ENCODE measurements at places on chromosomes 12 and 14.

DNA sequence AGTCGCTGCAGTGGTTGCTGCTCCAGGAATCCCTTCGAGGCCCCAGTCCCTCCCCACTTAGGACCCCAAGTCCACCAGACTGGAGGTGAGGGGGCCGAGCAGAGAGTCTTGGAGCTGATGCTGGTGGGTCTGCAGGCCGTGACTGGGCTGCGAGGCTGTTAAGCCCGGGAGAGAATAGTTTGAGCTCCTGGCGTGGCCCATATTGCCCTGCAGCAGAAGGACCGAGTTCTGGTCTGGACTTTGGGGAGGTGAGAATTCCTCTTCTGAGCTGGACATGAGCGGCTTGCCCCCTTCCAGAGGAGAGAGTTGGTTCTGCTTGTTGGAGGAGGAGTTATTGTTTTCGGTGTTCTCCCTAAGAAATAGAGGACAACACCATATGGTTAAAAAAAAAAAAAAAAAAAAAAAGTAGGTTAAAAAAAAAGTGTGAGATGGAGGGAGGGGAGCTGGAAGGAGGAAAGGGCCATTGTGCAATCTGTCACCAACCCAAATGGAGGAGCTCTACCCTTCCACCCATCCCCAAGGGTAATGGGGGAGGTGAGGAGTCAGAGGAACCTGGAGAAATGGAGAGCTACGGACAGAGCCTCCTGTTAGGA, 3.0 kb downstream of the SIX1 start:
- no peak overlapping the region for H3K27ac ChIP-seq
- DNase-seq: peak; percentile 29
- H3K4me3 ChIP-seq: no peak overlapping the region
- peaks cover 97% of the 10 kb centered on the region for H3K27me3 ChIP-seq
- no peaks in the 10 kb centered on the region for H3K36me3 ChIP-seq

- DNase-seq: no peak
- no peaks in the 10 kb centered on the region for H3K27me3 ChIP-seq
- no peaks in the 10 kb centered on the region for H3K4me1 ChIP-seq
- H3K27ac ChIP-seq: no peak overlapping the region
- H3K4me3 ChIP-seq: no peak overlapping the region
Measured at GRCh38 chr14:73269729-73270531, 32.6 kb downstream of the PAPLN start.

DNA sequence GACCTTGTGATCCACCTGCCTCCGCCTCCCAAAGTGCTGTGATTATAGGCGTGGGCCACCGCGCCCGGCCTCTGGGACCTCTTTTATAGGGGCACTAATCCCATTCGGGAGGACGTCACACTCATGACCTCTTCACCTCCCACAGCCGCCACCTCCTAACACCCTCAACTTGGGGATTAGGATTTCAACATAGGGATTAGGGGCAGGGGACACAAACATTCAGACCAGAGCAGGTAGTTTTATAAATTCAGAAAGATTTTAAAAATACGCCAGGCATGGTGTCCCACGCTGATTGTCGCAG, 49.4 kb downstream of the TPCN1 start:
- no peak for DNase-seq
- H3K27ac ChIP-seq: no peak overlapping the region
- H3K4me1 ChIP-seq: peaks cover 19% of the 10 kb centered on the region
- H3K27me3 ChIP-seq: no peaks in the 10 kb centered on the region

- peaks cover 7% of the 10 kb centered on the region for H3K4me1 ChIP-seq
- no peak for DNase-seq
- H3K27ac ChIP-seq: no peak overlapping the region
- H3K4me3 ChIP-seq: no peak overlapping the region
- H3K27me3 ChIP-seq: no peaks in the 10 kb centered on the region
Measured at GRCh38 chr14:66037361-66037760, 448.8 kb upstream of the CCDC196 start.

- H3K4me1 ChIP-seq: no peaks in the 10 kb centered on the region
- no peak for DNase-seq
- H3K36me3 ChIP-seq: peaks cover 10% of the 10 kb centered on the region
- H3K27ac ChIP-seq: no peak overlapping the region
Measured at GRCh38 chr12:24895612-24896011, 53.3 kb downstream of the BCAT1 start.

- peaks cover 32% of the 10 kb centered on the region for H3K27me3 ChIP-seq
- no peak overlapping the region for H3K27ac ChIP-seq
Measured at GRCh38 chr12:131051155-131051473, 97.4 kb downstream of the ADGRD1 start.

GRCh38 chr14:64554556-64554955, 4.8 kb downstream of the PPP1R36 start:
- H3K27me3 ChIP-seq: no peaks in the 10 kb centered on the region
- no peaks in the 10 kb centered on the region for H3K36me3 ChIP-seq
- no peak for DNase-seq
- H3K27ac ChIP-seq: no peak overlapping the region
- H3K4me3 ChIP-seq: peak overlapping the region; percentile 34

DNA sequence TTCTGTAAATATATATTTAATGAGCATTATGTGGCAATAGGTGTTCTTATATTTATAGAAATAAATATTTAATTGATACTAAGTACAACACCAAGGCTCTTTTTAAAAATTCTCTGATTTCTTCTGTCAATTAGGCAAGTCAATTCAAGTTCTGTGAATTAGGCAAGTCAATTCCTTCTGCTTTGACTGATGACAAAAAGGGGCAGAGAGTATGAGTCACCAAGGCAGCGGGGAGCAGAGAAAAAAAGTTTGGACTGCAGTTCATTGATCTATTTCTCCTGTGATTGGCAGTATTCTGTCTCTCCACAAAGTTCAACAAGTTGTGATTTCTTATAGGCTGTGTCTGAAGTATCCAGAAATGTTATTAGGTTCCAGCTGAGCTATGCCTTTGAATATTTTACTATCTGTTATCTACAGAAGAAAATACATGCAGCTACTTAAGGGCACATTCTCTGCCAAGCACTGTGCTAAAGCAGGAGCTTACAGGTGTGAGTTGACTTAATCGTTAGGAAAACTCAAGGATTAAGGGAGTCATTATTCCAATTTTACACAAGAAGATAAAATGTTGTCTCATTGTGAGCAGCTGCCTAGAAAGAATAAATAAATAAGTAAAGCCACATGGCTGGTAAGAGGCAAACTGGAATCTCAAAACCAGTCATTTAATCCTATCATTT, 206.4 kb upstream of the ALG10B start:
- H3K4me3 ChIP-seq: no peak overlapping the region
- no peaks in the 10 kb centered on the region for H3K36me3 ChIP-seq
- DNase-seq: no peak
- H3K27ac ChIP-seq: no peak overlapping the region
- no peaks in the 10 kb centered on the region for H3K27me3 ChIP-seq

- no peaks in the 10 kb centered on the region for H3K4me1 ChIP-seq
- H3K4me3 ChIP-seq: no peak overlapping the region
- H3K27ac ChIP-seq: no peak overlapping the region
- H3K36me3 ChIP-seq: no peaks in the 10 kb centered on the region
Measured at GRCh38 chr12:113500782-113501311, 29.2 kb upstream of the LHX5 start.

DNA sequence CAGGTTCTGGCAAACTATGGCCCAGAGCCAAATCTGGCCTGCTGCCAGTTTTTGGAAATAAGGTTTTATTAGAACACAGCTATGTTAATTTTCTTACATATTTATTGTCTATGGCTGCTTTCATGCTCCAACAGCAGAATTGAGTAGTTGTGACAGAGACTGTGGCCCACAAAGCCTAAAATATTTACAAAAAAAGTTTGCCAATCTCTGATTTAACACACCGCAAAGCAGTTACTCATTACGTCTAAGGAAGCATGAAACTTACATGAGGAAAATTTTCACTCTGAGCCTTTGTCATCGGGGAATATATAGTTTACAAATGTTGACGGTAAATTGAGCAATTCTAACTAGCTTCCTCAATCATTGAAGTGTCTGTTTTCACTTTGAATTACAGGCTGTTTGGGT, 96.5 kb downstream of the UNC79 start:
- H3K27ac ChIP-seq: no peak overlapping the region
- no peak for DNase-seq
- no peaks in the 10 kb centered on the region for H3K27me3 ChIP-seq
- H3K36me3 ChIP-seq: no peaks in the 10 kb centered on the region
- H3K4me1 ChIP-seq: no peaks in the 10 kb centered on the region

- H3K4me3 ChIP-seq: no peak overlapping the region
- H3K4me1 ChIP-seq: no peaks in the 10 kb centered on the region
- H3K27me3 ChIP-seq: no peaks in the 10 kb centered on the region
- no peak overlapping the region for H3K27ac ChIP-seq
Measured at GRCh38 chr12:15536446-15536845, 214.1 kb downstream of the PTPRO start.

DNA sequence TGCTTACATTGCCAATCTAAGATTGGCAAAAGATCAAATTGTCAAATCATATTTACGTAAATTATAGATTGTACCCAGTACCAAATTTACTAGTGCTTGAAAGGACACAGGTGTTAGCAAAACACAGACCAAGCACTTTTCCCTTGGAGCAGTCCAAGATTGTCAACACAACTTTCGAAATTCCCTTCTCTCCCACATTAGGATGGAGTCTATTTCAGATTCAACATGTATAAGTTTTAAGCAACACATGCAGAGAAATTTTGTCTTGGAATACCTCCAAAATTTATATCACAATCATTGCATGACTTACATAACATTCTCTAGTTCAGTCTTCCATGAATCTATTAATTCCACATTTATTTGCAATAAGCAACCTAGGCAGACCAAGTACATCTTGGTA, 74.9 kb upstream of the SLCO1C1 start:
- H3K36me3 ChIP-seq: no peaks in the 10 kb centered on the region
- DNase-seq: no peak
- no peak overlapping the region for H3K4me3 ChIP-seq
- no peaks in the 10 kb centered on the region for H3K27me3 ChIP-seq

- no peaks in the 10 kb centered on the region for H3K36me3 ChIP-seq
- no peaks in the 10 kb centered on the region for H3K27me3 ChIP-seq
- peaks cover 6% of the 10 kb centered on the region for H3K4me1 ChIP-seq
- no peak overlapping the region for H3K27ac ChIP-seq
- no peak for DNase-seq
Measured at GRCh38 chr12:122908915-122909314, 13.0 kb upstream of the VPS37B start.

DNA sequence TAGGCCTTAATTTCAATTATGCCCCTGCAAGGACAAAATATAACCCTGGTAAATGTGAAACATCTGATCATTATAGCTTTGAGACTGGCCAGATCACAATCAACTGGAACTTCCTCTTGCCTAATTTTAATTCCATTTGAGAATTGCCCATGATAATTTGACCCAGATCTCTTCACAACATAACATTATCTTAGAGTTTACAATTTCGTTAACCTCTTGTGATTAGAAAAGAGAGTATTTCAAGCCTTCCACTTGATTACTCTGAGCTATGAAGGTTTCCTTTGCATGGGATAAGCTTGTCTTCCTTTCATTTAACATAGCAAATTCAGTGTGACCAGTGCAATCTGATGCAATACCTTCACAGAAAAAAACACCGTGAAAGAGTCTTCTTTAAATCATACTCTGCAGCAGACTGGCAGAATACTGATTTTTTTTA, 143.6 kb downstream of the DUSP6 start:
- no peak for DNase-seq
- H3K4me1 ChIP-seq: peaks cover 32% of the 10 kb centered on the region
- H3K36me3 ChIP-seq: no peaks in the 10 kb centered on the region

GRCh38 chr12:40451661-40452060, 226.9 kb downstream of the LRRK2 start:
- no peak overlapping the region for H3K4me3 ChIP-seq
- DNase-seq: no peak
- H3K27ac ChIP-seq: no peak overlapping the region
- H3K4me1 ChIP-seq: no peaks in the 10 kb centered on the region
- H3K36me3 ChIP-seq: no peaks in the 10 kb centered on the region
- H3K27me3 ChIP-seq: no peaks in the 10 kb centered on the region

- no peak overlapping the region for H3K27ac ChIP-seq
- no peaks in the 10 kb centered on the region for H3K27me3 ChIP-seq
- peak; percentile 56 for DNase-seq
- H3K36me3 ChIP-seq: no peaks in the 10 kb centered on the region
- H3K4me3 ChIP-seq: no peak overlapping the region
Measured at GRCh38 chr14:101235335-101236103, 325.8 kb upstream of the DIO3 start.

DNA sequence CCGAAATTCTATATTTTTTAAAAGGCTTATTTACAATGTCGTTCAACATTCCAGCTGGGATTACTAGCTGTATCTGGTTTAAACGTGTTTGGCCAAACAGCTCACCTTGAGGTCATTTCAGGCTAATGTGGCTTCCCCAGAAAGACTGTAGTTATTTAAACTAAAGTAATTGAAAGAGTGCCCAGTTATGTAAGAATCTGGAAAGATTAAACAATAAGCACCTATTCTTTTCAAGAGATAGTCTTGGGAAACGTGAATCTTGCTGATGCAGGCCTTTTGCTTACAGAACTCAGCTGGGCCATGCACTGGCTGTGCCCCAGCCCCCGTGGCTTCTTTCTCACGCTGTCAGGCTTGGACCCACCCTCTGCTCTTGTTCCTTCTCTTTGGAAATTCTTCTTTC, 24.4 kb downstream of the GLRX5 start:
- H3K4me1 ChIP-seq: no peaks in the 10 kb centered on the region
- no peak overlapping the region for H3K27ac ChIP-seq
- H3K4me3 ChIP-seq: no peak overlapping the region
- H3K27me3 ChIP-seq: no peaks in the 10 kb centered on the region
- DNase-seq: no peak
- no peaks in the 10 kb centered on the region for H3K36me3 ChIP-seq

DNA sequence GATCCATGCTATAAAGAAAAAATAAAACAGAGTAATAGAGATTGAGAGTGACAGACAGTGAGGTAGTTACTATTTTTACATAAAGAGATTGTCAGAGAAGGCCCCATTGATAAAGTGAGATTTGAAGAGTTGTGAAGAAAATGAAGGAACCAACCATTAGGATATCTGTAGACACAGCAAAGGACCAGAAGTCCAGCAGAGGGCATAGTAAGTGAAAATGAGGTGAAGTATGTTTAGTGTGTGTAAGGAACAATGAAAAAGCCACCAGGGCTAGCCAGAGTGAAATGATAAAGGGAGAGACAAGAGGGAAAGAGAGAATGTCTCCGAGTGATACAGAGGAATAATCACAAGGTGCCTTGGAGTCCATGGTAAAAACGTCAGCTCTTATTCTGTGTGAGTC, 411.0 kb downstream of the NELL2 start:
- peaks cover 12% of the 10 kb centered on the region for H3K4me1 ChIP-seq
- no peak overlapping the region for H3K4me3 ChIP-seq
- H3K27me3 ChIP-seq: no peaks in the 10 kb centered on the region

DNA sequence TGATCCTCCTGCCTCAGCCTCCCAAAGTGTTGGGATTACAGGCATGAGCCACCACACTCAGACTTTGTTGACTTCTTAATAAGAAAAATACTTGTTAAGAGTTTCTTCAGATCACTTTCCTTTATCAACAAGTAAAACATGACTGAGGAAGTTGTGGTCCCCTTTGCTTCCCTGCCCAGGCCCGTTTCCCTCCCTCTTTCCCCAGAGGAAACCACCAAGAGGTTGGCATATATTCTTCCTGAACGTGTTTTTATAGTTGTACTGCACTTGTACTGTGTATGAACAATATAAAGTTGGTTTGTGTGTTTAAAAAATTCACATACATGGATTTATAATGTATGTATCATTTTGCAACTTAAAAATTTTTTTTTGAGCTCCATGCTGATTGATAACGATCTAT, 28.4 kb downstream of the PTPN11 start:
- H3K36me3 ChIP-seq: peaks cover 4% of the 10 kb centered on the region
- no peak for DNase-seq
- no peak overlapping the region for H3K4me3 ChIP-seq
- no peaks in the 10 kb centered on the region for H3K27me3 ChIP-seq
- no peak overlapping the region for H3K27ac ChIP-seq
- H3K4me1 ChIP-seq: no peaks in the 10 kb centered on the region

GRCh38 chr14:68214431-68214830, 394.9 kb downstream of the RAD51B start:
- DNase-seq: no peak
- peaks cover 5% of the 10 kb centered on the region for H3K4me1 ChIP-seq
- no peaks in the 10 kb centered on the region for H3K36me3 ChIP-seq
- H3K4me3 ChIP-seq: no peak overlapping the region
